ENCODE measurements at places on chromosomes 7 and 10.

GRCh38 chr7:85185424-85186082 lies 1.3 kb downstream of the SEMA3D start:
- peak; percentile 87 for DNase-seq

GRCh38 chr10:100634034-100634433 lies 98.3 kb downstream of the HIF1AN start:
- no peak for DNase-seq

GRCh38 chr10:86098187-86098881 lies 268.3 kb downstream of the GRID1 start:
- no peak for DNase-seq

- no peak for DNase-seq
Measured at GRCh38 chr7:69801729-69802682, 203.7 kb downstream of the AUTS2 start.

DNA sequence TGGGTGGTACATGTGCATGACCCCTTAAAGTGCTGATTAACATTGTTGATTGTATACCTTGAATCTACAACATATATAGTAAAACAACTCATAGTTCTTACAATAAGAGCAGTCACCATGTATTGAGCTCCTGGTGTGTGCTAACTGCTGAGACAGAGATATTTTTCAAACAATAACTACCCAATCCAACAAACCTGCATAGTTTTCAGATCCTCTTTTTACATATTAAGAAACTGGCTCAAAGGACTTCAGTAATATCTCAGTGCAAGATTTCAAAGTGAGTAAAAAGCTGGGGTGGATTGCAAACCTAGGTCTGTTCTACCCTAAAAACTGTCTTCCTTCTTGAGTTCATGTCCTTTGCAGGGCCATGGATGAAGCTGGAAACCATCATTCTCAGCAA lies 272.2 kb downstream of the SNX13 start:
- DNase-seq = no peak

DNA sequence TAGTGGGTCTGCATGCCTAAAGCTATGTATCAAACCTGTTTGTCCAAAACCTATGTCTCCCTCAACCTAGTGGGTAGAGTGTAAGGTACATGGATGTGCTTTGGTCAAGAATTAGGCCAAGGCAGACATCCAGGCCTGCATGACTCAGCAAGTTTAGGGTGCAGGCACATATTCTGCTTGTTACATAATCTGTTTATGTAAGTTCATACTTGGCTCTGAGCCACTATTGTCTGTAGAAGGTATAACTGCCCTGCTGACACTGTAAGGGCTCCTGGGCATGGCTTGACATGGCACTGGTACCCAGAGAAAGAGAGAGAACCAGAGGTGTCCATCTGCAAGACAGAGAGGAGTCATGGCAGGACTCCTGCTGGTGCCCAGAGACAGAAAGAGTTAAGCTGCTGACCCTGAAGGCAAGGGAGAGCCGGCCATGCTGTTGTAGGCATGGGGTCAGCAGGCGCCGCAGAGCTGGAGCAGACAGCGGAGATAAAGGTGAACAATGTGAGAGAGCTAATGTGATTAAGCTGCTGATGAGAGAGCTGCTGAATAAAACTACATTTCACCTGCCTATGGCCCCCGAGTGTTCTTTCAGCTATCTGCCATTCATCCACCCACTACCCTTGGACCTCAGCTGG lies 118.5 kb upstream of the TMEM106B start:
- no peak for DNase-seq

DNA sequence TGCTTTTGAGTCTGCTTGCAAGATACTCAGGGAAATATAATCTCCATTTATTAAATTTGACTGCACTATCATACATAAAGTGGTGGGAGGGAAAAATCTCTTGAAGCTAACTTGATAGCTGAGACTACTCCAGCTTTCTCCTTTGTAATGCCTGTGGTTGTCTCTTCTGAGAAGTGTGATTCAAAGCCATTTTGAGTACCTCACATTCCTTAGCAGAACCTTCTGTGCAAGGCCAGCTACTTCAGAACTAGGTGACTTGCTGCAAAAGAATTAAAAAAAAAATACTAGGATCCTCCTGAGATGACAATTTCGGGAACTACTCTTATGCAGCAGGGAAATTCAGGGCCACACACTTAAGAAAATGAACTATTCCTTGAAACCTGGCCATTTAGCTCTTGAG lies 294.8 kb downstream of the MDFIC start:
- peak; percentile 10 for DNase-seq

DNA sequence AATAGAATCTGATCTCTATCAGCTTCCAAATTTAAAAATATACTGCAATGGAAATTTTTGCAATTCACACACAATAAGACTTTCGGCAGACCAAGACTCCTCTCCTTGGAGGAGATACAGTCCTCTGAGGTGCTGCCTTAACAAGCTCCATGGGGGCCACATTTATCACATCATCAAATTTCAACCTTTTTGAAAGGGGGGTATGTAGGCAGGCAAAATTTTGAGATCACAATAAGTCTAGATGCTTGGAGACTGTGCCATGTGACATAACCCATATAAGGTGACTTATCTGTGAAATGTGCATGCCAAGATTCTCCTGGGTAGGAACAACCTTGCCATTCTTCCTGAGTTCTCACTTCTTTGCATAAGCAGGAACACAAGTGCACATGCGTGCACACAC lies at the start of gene OR2A12:
Gene OR2A12 (plus strand): TSS at position 301 of the 400 bp plus-strand sequence. CDS start 8,830 bp downstream, outside the sequence.
- no peak for DNase-seq

DNA sequence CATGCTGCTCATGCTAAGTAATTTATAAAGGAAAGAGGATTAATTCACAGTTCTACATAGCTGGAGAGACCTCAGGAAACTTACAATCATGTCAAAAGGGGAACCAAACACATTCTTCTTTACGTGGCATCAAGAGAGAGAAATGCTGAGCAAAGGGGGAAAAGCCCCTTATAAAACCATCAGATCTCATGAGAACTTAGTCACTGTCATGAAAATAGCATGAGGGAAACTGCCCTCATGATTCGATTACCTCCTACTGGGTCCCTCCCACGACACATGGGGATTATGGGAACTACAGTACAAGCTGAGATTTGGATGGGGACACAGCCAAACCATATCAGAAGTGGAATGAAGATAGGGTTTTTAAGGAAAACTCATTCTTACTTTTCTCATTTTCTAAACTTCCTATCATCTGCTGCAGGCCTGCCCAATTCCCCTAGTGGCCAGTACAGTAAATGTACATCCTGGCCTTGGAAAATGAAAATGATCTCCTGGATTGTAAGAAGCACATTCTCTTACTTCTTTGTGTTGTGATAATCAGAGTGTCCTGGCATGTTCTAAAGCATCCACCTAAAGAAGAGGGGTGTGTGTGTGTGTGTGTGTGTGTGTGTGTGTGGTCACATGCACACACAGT lies 421.5 kb downstream of the LRMDA start:
- DNase-seq = peak; percentile 1
